ENCODE measurements at places on chromosomes 6 and 20.
A peak's percentile ranks its signal among the peaks of the same experiment; 100 is the strongest.

- DNase-seq = no peak
- H3K4me1 ChIP-seq = no peaks in the 10 kb centered on the region
- no peaks in the 10 kb centered on the region for H3K27me3 ChIP-seq
- no peak overlapping the region for H3K4me3 ChIP-seq
- no peaks in the 10 kb centered on the region for H3K36me3 ChIP-seq
Observed at GRCh38 chr20:39524371-39524911, 562.3 kb downstream of the DHX35 start.

DNA sequence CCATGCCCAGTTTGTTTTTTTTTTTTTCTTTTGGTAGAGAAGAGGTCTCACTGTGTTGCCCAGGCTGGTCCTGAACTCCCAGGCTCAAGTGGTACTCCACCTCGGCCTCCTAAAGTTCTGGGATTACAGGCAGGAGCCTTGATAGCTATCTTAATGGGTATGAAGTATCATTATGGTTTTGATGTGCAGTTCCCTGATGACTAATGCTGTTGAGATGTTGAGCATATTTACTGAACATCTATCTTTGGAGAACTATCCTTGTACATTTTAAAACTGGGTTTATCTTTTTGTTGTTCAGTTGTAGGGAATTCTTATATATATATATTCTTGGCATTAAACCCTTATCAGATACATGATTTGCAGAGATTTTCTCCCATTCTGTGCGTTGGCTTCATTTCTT is 21.4 kb upstream of the MYL9 start:
- H3K27ac ChIP-seq = no peak overlapping the region
- H3K4me1 ChIP-seq = no peaks in the 10 kb centered on the region
- peaks cover 9% of the 10 kb centered on the region for H3K36me3 ChIP-seq

GRCh38 chr6:143594647-143595046 is 83.1 kb upstream of the PHACTR2 start:
- no peak overlapping the region for H3K4me3 ChIP-seq
- no peaks in the 10 kb centered on the region for H3K27me3 ChIP-seq
- H3K36me3 ChIP-seq = no peaks in the 10 kb centered on the region
- no peaks in the 10 kb centered on the region for H3K4me1 ChIP-seq
- H3K27ac ChIP-seq = no peak overlapping the region

DNA sequence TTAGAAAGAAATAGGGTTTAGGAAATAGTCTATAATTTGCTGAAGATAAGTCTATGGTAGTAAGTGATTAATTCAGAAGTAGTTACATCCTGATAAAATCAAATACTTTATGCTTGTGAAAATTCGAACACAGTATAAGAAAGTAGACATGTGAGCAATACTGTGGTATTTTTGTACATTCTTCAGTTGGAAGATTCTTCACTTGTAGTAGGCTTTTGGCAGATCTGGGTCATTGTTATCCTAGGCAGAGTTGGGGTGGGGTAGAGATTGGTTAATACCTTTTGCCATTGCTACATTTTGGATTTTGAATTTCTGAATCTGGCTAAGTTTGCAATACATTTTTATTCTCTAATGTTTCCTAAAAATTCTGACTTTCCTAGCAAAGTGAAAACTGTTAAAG is 197.5 kb downstream of the BCKDHB start:
- H3K4me1 ChIP-seq = no peaks in the 10 kb centered on the region
- no peak overlapping the region for H3K27ac ChIP-seq
- no peaks in the 10 kb centered on the region for H3K36me3 ChIP-seq
- DNase-seq = peak; percentile 17
- no peaks in the 10 kb centered on the region for H3K27me3 ChIP-seq

- no peak for DNase-seq
- H3K27me3 ChIP-seq = peaks cover 6% of the 10 kb centered on the region
- no peaks in the 10 kb centered on the region for H3K36me3 ChIP-seq
- no peak overlapping the region for H3K27ac ChIP-seq
Observed at GRCh38 chr6:28635547-28636158, 110.0 kb downstream of the GPX5 start.

DNA sequence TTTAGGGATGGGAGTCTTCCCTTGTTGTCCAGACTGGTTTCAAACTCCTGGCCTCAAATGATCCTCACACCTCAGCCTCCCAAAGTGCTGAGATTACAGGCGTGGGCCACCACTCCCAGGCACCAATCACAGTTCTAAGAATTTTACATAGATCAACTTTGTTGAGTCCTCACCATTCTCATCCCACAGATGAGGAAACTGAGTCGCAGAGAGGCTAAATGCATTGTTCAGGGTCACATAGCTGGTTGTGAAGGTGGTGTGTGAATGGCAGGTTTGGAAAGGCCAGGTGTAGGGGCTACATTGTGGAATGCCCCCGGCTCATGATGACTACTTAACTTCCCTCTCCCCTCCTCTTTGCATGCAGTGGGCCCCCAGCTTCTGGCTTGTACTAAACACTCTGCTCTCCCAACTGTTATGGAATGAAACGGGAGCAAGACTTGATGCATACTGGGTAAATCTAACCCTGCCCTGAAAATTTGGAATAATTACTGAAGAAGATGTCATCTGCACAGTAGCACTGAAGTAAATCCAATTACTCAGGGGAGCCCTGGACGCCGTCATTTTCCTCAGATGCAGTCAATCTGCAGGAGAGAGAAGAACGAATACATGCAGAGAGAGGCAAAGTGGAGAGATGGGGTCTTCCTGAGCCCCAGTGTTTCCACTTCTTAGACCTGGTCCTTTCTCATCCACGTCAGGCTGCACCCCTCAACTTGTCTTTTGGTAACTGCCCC is 102.3 kb upstream of the ZNF217 start:
- no peaks in the 10 kb centered on the region for H3K27me3 ChIP-seq
- H3K4me3 ChIP-seq = no peak overlapping the region
- H3K4me1 ChIP-seq = no peaks in the 10 kb centered on the region
- no peak overlapping the region for H3K27ac ChIP-seq
- no peak for DNase-seq

DNA sequence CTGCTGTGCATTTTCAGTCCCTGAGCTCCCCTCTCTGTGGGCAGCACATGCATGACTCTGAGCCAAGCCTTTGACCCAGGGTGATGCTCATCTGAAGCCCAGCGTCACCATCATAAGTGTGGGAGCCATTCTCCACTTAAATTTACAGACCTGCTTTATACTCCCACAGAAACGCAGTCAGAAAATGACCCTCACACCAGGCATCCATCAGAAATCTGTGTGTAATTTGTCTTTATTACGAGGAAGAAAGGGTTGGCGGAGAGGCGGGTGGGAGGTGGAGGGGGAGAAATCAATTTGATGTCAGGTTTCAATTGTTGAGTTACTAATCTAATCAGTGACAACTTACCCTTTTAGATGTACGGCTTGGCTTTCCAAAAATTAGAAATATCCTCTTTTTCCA is 353.6 kb downstream of the MAFB start:
- H3K36me3 ChIP-seq = no peaks in the 10 kb centered on the region
- H3K27ac ChIP-seq = no peak overlapping the region
- DNase-seq = no peak

- peak; percentile 68 for DNase-seq
- peak overlapping the region; percentile 93 for H3K4me3 ChIP-seq
- H3K27me3 ChIP-seq = no peaks in the 10 kb centered on the region
- H3K36me3 ChIP-seq = peaks cover 37% of the 10 kb centered on the region
- H3K4me1 ChIP-seq = peaks cover 11% of the 10 kb centered on the region
- peak overlapping the region; percentile 92 for H3K27ac ChIP-seq
Observed at GRCh38 chr6:83193747-83194566, 800 bp downstream of the RWDD2A start.

DNA sequence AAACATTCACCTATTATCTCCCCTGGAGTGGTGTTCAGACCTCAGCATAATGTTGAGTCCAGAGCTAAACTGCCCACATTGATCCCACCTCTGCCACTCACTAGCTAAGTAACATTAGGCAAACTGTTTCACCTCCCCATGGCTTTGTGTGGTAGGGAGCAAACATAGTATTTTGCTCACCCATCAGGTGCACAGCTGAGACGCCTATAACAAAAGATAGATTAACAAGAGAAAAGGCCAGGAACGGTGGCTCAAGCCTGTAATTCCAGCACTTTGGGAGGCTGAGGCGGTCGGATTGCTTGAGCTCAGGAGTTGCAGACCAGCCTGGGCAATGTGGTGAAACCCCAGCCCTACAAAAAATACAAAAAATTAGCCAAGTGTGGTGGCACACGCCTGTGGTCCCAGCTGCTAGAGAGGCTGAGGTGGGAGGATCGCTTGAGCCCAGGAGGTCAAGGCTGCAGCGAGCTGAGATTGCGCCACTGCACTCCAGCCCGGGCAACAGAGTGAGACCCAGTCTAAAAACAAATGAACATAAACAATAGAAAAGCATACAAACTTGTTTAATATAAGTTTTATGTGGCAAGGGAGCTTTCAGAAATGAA is 91.6 kb downstream of the MAP3K7 start:
- no peaks in the 10 kb centered on the region for H3K36me3 ChIP-seq
- H3K4me3 ChIP-seq = no peak overlapping the region
- no peaks in the 10 kb centered on the region for H3K4me1 ChIP-seq
- H3K27ac ChIP-seq = no peak overlapping the region
- H3K27me3 ChIP-seq = no peaks in the 10 kb centered on the region

- no peak for DNase-seq
- H3K27ac ChIP-seq = peak overlapping the region; percentile 63
- H3K4me3 ChIP-seq = no peak overlapping the region
- H3K4me1 ChIP-seq = peaks cover 37% of the 10 kb centered on the region
- H3K27me3 ChIP-seq = no peaks in the 10 kb centered on the region
Observed at GRCh38 chr20:20195021-20195705, 142.8 kb downstream of the CFAP61 start.

GRCh38 chr6:82363428-82364086 is at the start of gene TPBG:
TPBG (plus strand) TSS chr6:82363817; CDS start chr6:82364962, 1,145 bp downstream.
- no peaks in the 10 kb centered on the region for H3K36me3 ChIP-seq
- peak; percentile 69 for DNase-seq
- H3K4me3 ChIP-seq = peak within 1 kb of the TSS; percentile 81
- H3K27ac ChIP-seq = peak within 1 kb of the TSS; percentile 72
- peaks cover 14% of the 10 kb centered on the region for H3K27me3 ChIP-seq

- H3K4me1 ChIP-seq = peaks cover 31% of the 10 kb centered on the region
- H3K36me3 ChIP-seq = peaks cover 18% of the 10 kb centered on the region
- DNase-seq = no peak
Observed at GRCh38 chr6:31736768-31737314, 511 bp upstream of the CLIC1 start.

DNA sequence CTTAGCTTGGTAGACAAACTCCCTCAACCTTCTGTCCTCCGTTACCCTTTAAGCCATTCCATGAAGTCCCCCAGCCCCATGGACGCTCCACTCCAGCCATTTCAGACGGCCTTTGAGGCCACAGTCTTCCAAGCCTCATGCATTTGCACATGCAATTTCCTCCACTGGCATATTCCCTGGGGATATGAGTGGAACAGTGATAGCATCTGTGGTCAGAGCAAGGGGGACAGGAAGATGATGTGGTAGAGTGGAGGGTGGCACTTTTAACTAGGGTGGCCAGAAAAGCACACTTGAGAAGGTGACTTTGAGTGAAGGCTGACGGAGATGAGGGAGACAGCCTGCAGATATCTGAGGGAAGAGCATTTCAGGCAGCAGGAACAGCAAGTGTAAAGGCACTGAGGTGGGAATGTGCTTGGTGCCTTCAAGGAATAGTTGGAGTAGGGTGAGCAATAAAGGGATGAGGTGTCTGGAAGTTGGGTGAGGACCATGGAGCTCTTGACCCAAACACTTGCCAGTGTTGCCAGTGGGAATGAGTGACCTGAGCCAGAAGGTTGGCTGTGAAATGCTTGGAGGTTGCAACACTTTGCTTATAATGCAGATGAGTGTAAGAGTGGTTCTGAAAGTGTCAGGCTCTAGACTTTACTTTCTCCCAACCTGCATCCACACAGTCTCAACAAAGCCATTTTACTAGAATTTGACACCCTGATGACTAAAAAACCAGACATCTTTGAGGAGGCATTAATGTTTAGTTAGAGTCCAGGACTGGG is 275.6 kb upstream of the SUPT3H start:
- no peak overlapping the region for H3K4me3 ChIP-seq
- DNase-seq = no peak
- H3K27ac ChIP-seq = no peak overlapping the region
- H3K4me1 ChIP-seq = no peaks in the 10 kb centered on the region

DNA sequence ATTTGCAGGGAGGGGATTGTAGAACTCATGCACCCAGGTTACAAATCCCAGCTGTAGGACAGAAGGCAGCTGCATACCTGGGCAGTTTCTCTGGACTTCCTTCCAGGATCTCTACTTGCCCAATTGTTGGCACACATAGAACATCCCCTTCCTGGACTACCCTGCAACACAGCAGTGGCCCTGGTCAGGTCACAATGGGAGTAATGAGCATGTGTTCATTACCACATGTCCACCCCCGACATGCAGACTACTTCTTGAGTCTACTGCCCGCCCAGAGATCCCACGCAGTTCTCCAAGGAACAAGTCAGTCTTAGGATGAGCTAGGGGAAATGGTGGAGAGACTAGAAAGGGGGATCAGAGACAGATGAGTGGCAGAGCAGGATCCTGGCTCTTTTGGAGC is 5.1 kb downstream of the PEX6 start:
- no peak for DNase-seq
- H3K27me3 ChIP-seq = no peaks in the 10 kb centered on the region
- no peak overlapping the region for H3K4me3 ChIP-seq

GRCh38 chr6:126252154-126252553 is 87.8 kb upstream of the CENPW start:
- H3K4me1 ChIP-seq = no peaks in the 10 kb centered on the region
- no peak overlapping the region for H3K4me3 ChIP-seq
- H3K36me3 ChIP-seq = no peaks in the 10 kb centered on the region
- no peak for DNase-seq

- no peak for DNase-seq
- no peaks in the 10 kb centered on the region for H3K36me3 ChIP-seq
- no peaks in the 10 kb centered on the region for H3K4me1 ChIP-seq
- H3K27ac ChIP-seq = no peak overlapping the region
- no peaks in the 10 kb centered on the region for H3K27me3 ChIP-seq
Observed at GRCh38 chr20:11952639-11953038, 34.9 kb downstream of the BTBD3 start.

DNA sequence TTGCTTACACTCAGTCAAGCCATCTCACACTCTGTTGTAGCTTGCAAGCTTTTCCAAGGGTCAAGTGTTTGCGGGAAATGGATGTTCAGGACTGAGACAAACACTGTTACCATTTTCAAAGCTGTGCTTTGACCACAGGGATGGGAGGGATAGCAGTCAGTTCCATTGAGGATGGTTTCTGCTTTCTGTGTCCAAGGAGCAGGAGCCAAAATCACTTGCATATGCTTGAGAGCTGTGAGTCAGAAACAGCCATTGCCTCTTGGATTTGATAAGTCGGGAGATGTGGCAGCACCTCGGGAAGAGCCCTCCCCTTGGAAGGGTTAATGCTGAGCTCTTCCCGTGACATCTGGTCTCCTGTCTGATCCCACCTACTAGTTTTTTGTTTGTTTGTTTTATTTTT is 85.2 kb downstream of the TCP11 start:
- DNase-seq = no peak
- no peaks in the 10 kb centered on the region for H3K27me3 ChIP-seq
- peaks cover 7% of the 10 kb centered on the region for H3K36me3 ChIP-seq

DNA sequence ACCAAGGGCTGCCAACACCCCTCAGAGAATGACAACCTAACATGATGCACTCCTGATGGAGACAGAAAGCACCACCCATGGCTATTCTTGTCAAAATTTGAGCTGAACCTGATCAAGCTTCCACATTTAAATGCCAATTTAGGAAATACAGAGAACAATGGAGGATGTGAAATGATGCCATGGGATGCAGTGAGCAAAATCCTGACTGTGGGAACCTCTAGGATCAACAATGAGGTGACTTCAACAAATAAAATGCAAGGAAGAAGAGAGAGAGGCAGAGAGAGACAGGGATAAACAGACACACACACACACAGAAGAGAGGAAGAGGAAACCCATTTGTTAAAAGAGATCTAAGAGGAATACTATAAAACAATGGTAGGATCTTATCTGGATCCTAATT is 119.6 kb upstream of the NUP153 start:
- H3K27me3 ChIP-seq = no peaks in the 10 kb centered on the region
- no peak overlapping the region for H3K4me3 ChIP-seq
- no peak for DNase-seq
- H3K4me1 ChIP-seq = no peaks in the 10 kb centered on the region

All from cardiac muscle cell (in vitro differentiated cells and primary cell).